ENCODE measurements at places on chromosomes 3 and 15.

GRCh38 chr3:26657348-26657976, 34.9 kb downstream of the LRRC3B start:
- H3K27ac ChIP-seq = no peak overlapping the region
- H3K4me3 ChIP-seq = no peak overlapping the region
- H3K4me1 ChIP-seq = no peaks in the 10 kb centered on the region
- no peaks in the 10 kb centered on the region for H3K27me3 ChIP-seq
- no peak for DNase-seq
- no peaks in the 10 kb centered on the region for H3K36me3 ChIP-seq

DNA sequence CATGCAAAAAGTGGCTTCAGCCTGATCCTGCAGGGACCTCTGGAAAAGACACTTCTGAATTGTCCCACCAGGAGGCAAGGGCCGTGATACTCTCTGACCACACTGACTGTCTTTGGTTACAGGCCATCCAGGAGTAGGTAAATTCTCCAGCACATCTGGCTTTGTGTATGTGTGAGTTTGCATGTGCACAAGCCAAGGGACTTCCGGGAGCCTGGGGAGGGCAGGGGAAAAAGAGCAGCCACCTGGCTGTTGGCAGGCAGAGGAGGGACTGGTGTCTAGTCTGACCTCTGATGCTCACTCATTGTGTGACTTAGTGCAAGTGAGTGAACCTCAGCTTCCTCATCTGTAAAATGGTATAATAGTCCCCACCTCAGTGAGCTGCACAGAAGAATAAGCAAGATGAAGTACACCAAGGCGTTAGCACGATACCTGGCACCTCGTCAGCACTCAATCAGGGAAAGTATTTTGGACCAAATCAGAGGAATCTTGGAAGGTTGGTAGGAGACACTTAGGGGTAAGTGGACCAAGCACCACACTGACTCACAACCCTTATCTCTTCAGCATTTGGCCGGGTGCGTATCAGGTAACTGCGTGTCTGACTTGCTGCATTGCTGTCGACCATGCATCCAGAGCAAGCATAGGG, 19.1 kb downstream of the KLHL6 start:
- H3K27ac ChIP-seq = no peak overlapping the region
- H3K36me3 ChIP-seq = no peaks in the 10 kb centered on the region
- DNase-seq = no peak
- peaks cover 21% of the 10 kb centered on the region for H3K4me1 ChIP-seq

GRCh38 chr3:52574056-52574965, 37.9 kb downstream of the UQCC5 start:
- H3K36me3 ChIP-seq = peaks cover 48% of the 10 kb centered on the region
- no peak overlapping the region for H3K4me3 ChIP-seq
- DNase-seq = no peak
- no peaks in the 10 kb centered on the region for H3K4me1 ChIP-seq
- peak overlapping the region; percentile 75 for H3K27ac ChIP-seq

DNA sequence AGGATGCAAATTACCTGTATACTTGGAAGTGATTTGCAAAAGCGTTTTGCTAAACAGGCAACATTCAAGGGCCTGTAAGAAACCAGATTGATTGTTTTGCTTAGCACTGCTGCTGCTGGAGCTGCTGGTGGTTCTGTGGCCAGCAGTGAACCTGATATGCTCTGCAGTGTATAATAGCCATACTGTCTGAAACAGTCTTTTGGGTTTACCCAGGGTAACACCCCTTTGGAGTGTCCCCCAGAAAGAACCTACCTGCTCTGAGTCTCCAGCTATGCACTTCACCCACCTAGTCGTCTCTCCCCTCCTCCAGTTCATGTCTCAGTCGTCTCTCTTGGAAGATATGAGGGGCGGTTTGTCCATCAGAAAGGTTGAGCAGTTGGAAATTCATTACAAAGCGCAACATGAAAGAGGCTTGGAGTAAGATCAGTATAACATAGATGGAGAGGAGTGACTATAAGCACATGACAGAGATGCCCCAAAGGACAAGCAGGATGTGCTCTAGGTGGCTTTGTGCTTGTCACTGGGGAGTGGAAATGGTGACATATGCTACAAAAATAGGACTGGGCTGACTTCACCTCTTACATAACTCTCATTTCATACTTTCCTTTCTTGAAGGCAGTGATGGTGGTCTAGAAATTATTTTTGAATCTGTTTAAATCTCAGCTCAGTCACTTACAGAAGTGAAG, 3.8 kb downstream of the MKRN2 start:
- no peak for DNase-seq
- H3K4me3 ChIP-seq = no peak overlapping the region
- H3K27me3 ChIP-seq = no peaks in the 10 kb centered on the region
- peaks cover 10% of the 10 kb centered on the region for H3K36me3 ChIP-seq
- H3K4me1 ChIP-seq = peaks cover 43% of the 10 kb centered on the region

DNA sequence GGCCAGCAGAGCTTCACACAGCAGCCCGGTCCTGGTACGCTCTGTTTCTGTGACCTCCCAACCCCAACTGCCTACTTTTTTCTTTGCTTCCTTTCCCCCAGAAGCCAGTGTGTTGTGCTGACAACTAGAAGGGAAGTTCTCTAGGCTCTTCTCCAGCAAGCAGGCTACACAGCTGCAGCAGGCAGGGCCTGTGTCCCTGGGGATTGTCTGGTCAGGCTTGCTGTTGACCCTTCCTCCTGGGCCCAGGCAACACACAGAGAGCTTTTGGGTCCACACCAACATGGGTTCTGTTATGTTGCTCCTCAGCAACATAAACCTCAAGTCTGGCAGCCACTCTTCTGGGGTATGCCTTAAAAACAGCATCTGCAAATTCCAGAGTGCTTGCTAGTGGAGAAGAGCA, 36.2 kb upstream of the TSPAN3 start:
- H3K27me3 ChIP-seq = no peaks in the 10 kb centered on the region
- no peak overlapping the region for H3K27ac ChIP-seq
- H3K4me3 ChIP-seq = no peak overlapping the region
- no peak for DNase-seq
- H3K36me3 ChIP-seq = no peaks in the 10 kb centered on the region

DNA sequence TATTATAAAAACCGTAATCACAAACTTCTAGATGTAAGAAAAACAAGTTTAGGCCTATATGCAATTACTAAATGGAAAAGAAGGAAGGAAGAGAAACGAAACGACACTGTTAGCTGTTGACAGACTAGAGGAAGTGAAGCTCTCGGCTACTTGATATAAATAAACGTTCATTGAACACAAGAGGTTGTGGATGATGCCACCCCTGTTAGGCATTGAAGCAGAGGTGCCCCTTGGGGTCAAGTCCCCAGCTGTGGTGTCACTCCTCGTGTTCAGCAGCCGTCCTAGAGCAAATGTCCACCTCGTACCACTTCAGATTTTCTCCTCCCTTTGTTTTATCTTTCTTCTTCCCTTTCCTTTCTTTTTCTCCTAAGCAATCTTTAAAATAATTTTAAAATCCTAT, 146.5 kb upstream of the UBE2E1 start:
- no peak overlapping the region for H3K4me3 ChIP-seq
- H3K36me3 ChIP-seq = no peaks in the 10 kb centered on the region
- H3K27ac ChIP-seq = no peak overlapping the region
- no peak for DNase-seq
- peaks cover 29% of the 10 kb centered on the region for H3K27me3 ChIP-seq
- peaks cover 4% of the 10 kb centered on the region for H3K4me1 ChIP-seq

- H3K36me3 ChIP-seq = peaks cover 7% of the 10 kb centered on the region
- H3K4me3 ChIP-seq = no peak overlapping the region
- no peak for DNase-seq
- H3K4me1 ChIP-seq = peaks cover 24% of the 10 kb centered on the region
- no peaks in the 10 kb centered on the region for H3K27me3 ChIP-seq
Measured at GRCh38 chr15:63944681-63944955, 101.7 kb downstream of the DAPK2 start.

GRCh38 chr15:93372865-93373223, 283.8 kb upstream of the RGMA start:
- no peak for DNase-seq
- H3K4me3 ChIP-seq = no peak overlapping the region
- no peak overlapping the region for H3K27ac ChIP-seq
- no peaks in the 10 kb centered on the region for H3K36me3 ChIP-seq

- H3K27me3 ChIP-seq = no peaks in the 10 kb centered on the region
- peaks cover 5% of the 10 kb centered on the region for H3K36me3 ChIP-seq
- H3K27ac ChIP-seq = no peak overlapping the region
- H3K4me3 ChIP-seq = no peak overlapping the region
- peaks cover 24% of the 10 kb centered on the region for H3K4me1 ChIP-seq
Measured at GRCh38 chr3:188434594-188434993, 280.6 kb downstream of the LPP start.

DNA sequence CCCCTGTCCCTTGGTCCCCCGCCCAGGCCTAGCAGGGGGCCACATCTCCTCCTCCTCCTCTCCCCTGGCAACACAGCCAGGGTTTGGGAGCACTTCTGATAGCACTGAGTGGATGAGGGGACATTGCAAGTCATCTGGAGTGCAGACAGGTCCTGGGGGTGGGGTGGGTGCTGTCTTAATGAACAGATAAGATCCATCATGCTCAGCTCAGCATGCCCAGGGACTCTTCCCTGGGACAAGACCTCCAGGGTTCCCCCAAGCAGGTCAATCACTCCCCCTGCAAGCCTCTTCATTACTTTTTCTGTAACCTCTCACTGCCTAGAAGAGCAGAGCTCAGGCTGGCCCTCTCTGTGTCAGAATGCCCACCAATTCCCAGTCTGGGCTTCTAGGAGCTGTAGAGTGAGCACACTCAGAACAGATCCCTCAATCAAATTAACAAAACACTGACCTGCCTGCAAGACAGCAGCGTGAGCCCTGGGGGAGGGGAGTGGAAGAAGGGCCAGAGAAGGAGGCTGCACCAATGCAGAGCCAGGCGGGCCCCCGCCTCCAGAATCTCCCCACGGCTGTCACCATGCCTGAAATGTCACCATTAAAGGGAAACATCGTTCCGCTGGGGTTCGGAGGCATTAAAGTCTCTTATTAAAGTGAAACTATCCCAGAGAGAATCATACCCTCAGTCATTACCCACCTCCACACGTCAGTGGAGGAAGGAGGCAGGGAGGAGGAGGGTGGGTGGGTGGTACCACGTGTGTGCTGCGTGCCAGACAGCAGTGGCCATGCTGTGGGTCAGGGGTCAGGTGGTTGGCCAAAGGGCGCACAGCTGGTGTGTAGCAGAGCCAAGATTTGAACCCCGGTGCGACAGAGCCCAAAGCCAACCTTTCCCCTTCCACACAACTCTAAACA, 114.7 kb upstream of the LINGO1 start:
- peaks cover 17% of the 10 kb centered on the region for H3K27me3 ChIP-seq
- peaks cover 9% of the 10 kb centered on the region for H3K36me3 ChIP-seq
- peak overlapping the region; percentile 63 for H3K27ac ChIP-seq
- peaks cover 10% of the 10 kb centered on the region for H3K4me1 ChIP-seq
- no peak for DNase-seq

DNA sequence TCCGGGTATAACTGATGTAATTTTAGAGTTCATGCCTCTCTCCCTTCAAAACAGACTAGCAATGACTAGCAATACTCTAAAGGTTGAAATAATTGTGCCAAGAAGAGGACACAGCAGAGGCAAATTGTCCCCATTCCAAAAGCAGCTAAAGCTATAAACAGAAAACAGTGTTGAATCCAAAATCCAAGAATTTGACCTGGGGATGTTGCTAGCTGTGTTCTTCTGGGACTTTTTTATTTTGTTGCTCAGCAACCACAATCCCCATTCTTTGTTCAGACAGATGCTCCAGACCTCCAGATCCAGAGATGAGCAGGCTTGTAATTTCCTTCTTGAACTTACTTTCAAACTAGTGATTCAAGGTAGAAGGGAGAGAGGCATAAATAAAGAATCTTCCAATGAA, 191.5 kb downstream of the FOXB1 start:
- H3K4me3 ChIP-seq = no peak overlapping the region
- no peak for DNase-seq
- H3K27ac ChIP-seq = no peak overlapping the region

GRCh38 chr3:63467392-63467791, 185.1 kb upstream of the SNTN start:
- H3K4me1 ChIP-seq = no peaks in the 10 kb centered on the region
- no peak for DNase-seq
- no peaks in the 10 kb centered on the region for H3K36me3 ChIP-seq
- H3K27me3 ChIP-seq = no peaks in the 10 kb centered on the region
- no peak overlapping the region for H3K27ac ChIP-seq

GRCh38 chr15:71971905-71972304, 146.0 kb downstream of the MYO9A start:
- H3K4me1 ChIP-seq = peaks cover 4% of the 10 kb centered on the region
- no peak overlapping the region for H3K4me3 ChIP-seq
- H3K36me3 ChIP-seq = peaks cover 1% of the 10 kb centered on the region
- no peak for DNase-seq

GRCh38 chr15:23606226-23606625, 40.8 kb downstream of the MKRN3 start:
- H3K27ac ChIP-seq = no peak overlapping the region
- no peaks in the 10 kb centered on the region for H3K27me3 ChIP-seq
- H3K36me3 ChIP-seq = no peaks in the 10 kb centered on the region

- no peak overlapping the region for H3K4me3 ChIP-seq
- no peak overlapping the region for H3K27ac ChIP-seq
- peaks cover 2% of the 10 kb centered on the region for H3K4me1 ChIP-seq
- DNase-seq = no peak
- no peaks in the 10 kb centered on the region for H3K36me3 ChIP-seq
Measured at GRCh38 chr3:30248423-30248822, 358.0 kb upstream of the TGFBR2 start.

GRCh38 chr15:98946301-98947255, 61.0 kb downstream of the PGPEP1L start:
- H3K27ac ChIP-seq = no peak overlapping the region
- H3K4me1 ChIP-seq = no peaks in the 10 kb centered on the region
- DNase-seq = no peak
- peaks cover 6% of the 10 kb centered on the region for H3K36me3 ChIP-seq
- H3K27me3 ChIP-seq = no peaks in the 10 kb centered on the region

DNA sequence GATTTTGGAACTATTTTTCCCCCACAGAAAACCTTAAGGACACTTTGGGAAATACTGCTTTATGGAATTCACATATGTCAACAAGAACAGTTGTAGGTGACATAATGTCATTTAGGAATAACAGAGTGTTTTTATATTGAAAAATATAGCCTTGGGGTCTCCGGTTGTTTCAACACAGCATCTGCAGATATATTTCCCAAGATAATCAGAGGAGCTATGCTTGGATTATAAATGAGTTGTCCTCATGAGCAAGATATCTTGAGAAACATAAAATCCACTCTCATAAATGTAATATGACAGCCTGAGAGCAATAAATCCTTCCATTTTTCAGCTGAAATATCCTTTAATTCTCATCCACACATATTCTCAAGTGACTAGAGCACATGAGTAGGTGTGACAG, 473.7 kb upstream of the LMCD1 start:
- no peak overlapping the region for H3K4me3 ChIP-seq
- no peaks in the 10 kb centered on the region for H3K4me1 ChIP-seq
- H3K27me3 ChIP-seq = no peaks in the 10 kb centered on the region
- DNase-seq = no peak
- no peak overlapping the region for H3K27ac ChIP-seq

GRCh38 chr3:11613319-11613718, 30.4 kb downstream of the VGLL4 start:
- no peaks in the 10 kb centered on the region for H3K27me3 ChIP-seq
- peaks cover 6% of the 10 kb centered on the region for H3K36me3 ChIP-seq
- peak overlapping the region; percentile 35 for H3K27ac ChIP-seq
- peaks cover 53% of the 10 kb centered on the region for H3K4me1 ChIP-seq
- no peak overlapping the region for H3K4me3 ChIP-seq

GRCh38 chr3:29649815-29650547, 369.1 kb downstream of the RBMS3 start:
- DNase-seq = no peak
- no peak overlapping the region for H3K27ac ChIP-seq
- H3K27me3 ChIP-seq = no peaks in the 10 kb centered on the region
